ENCODE measurements at places on chromosomes 1 and 21.

GRCh38 chr21:36692835-36693488, 6.0 kb upstream of the SIM2 start:
- no peak for DNase-seq

GRCh38 chr1:145942405-145942804, 15.1 kb upstream of the RBM8A start:
- DNase-seq = no peak

DNA sequence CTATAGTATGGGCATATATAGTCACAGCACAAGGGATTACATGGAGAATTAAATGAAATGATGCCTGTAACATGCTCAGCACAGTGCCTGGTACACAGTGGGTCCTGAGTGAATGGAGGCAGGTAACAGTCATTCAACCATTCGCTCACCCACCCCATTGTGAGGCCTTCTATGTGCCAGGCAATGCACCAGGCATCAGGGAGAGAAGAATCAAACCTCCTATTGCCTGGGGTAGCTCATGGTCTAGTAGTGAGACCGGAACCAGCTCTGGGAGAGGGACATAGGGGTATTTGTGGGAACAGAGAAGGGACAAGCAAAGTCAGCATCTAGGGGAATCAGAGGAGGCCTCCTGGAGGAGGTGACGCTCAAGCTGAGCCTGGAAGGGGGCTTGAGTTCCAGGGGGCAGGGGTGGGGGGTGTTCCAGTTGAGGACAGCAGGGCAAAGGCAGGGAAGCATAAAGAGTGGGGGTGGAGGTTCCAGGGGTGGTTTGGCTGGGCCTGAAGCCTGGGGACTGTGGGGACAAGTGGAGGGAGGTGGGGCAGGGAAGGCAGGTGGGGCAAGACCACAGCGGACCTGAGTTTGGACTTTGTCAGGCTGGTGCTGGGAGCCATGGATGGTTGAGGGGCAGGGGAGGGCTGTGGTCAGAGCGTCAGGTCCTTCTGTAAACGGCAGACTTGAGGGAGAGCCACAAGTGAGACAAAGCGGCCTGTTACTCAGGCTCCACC, 591.6 kb downstream of the PTPRU start:
- peak; percentile 21 for DNase-seq

DNA sequence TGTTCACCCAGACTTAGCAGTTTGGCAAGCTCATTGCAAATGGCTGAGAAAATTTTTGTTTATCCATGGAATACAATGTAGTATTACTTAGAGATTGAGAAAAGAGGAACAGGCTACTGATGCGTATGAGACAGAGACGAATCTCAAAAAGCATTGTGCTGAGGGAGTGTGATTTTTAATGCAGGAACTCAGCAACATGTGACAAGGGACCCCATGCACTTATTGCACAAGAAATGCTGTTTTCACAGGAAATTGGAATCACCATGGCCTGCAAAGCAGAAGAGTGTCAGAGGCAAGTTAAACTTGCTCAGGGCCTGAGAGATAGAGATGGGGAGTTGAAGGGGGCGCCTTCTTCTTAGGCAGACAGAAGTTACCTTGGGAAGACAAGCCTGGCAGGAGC, 32.6 kb upstream of the TLR5 start:
- no peak for DNase-seq

GRCh38 chr1:51515312-51515960, 3.6 kb downstream of the EPS15 start:
- no peak for DNase-seq

- no peak for DNase-seq
These were observed 20.8 kb upstream of the PIK3R3 start for GRCh38 chr1:46153228-46153627.

- no peak for DNase-seq
These were observed 18.2 kb upstream of the IFI6 start for GRCh38 chr1:27690183-27690582.

- no peak for DNase-seq
These were observed 131.6 kb downstream of the ETS2 start for GRCh38 chr21:38937286-38937790.

- no peak for DNase-seq
These were observed 3.7 kb upstream of the TCHH start for GRCh38 chr1:152118915-152119314.

GRCh38 chr1:71944006-71944405, 338.3 kb downstream of the NEGR1 start:
- DNase-seq = no peak

GRCh38 chr1:228305721-228306152, 97.9 kb downstream of the OBSCN start:
- no peak for DNase-seq

DNA sequence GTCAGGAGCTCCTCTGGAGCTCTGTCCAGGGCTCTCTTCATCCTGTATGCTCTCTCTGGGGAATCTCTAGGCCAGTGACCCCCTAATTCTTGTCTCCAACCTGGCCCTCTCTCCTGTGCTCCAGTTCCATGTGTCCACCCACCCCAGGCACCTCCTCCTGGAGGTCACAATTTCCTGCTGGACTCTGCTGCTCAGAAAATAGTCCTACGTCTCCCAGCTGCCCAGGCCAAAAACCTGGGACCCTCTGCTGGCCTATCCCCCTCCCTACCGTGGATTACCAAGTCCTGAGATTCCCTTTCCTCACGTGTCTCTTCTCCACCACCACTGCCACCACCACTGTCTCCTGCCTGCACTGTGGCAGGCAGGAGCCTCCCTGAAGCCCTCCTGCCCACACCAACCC, 11.7 kb downstream of the NES start:
- DNase-seq = no peak

GRCh38 chr1:26785611-26786436, 1.9 kb upstream of the PIGV start:
- DNase-seq = no peak

GRCh38 chr1:147167365-147167764, 4.9 kb downstream of the PRKAB2 start:
- DNase-seq = no peak

DNA sequence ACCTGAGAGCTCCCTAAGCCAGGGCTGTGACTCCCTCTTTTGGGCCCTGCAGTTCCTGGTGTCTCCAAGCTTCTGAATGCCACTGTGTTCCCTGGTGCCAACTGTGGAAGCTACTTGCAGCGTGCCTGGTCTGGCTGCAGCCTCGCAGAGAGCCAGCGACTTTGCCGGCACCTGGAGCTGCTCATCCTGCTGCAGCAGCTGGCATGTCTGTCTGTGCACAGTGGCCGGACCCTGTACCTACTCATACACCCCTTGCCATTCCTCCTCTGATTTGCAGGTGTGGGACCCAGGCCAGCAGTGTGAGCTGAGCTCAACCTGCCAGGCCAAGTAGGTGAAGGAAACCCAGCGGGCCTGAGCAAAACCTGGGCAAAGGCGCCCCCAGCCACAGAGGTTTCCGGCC, 12.3 kb upstream of the AADACL4 start:
- no peak for DNase-seq

- DNase-seq = no peak
These were observed 49.0 kb downstream of the CLDN17 start for GRCh38 chr21:30117631-30118030.

DNA sequence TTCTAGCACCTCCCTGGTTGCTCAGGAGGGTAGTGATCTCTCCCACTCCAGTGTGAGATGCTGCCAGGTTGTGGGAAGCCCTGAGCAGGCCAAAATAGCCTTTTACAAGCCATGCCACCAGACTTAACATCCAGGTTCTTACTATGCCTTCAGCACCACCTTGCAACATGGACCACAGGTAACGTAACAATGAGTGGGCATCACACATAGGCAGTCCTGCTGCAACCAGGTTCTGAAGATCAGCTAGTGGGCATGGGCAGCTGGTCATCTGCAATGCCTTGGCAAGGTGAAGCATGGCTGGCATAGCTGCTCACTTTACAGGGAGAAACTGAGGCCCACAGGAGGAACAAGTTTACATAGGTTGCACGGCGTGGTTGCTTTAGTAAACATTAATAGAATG, 40.7 kb downstream of the DHCR24 start:
- DNase-seq = no peak

All from activated CD8-positive, alpha-beta memory T cell treated with anti-CD3 and anti-CD28 coated beads, Interleukin-2, amount 10 ng/mL, durations not matched to agents 7 days and 5 days (primary cell).